ENCODE measurements at places on chromosomes 11 and 22.

- no peak for DNase-seq
Measured at GRCh38 chr22:45817745-45818423, 146.2 kb downstream of the ATXN10 start.

DNA sequence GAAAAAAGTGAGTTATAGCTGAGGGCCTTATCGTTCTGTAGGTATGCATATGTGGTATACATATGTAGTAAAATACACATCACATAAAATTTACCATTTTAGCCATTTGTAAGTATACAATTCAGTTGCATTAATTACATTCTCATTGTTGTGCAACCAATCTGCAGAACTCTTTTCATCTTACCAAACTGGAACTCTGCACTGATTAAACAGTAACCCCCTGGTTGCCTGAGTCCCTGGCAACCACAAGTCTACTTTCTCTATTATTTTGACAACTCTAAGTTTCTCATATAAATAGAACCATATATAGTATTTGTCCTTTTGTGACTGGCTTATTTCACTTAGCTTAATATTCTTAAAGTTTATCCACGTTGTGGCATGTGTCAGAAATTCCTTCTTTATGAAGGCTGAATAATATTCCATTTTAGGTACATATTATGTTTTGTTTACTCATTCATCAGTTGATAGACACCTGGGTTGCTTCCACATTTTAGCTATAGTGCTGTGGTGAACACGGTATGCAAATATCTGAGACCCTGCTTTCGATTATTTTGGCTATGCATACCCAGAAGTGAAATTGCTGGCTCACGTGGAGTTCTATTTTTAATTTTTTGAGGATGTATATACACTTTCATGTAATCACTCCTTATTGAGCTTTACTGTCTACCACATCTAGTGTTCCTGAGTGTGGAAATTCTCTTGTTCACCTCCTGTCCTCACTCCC lies 1.6 kb upstream of the DDX10 start:
- no peak for DNase-seq

- no peak for DNase-seq
Measured at GRCh38 chr22:20099099-20099711, 16.7 kb upstream of the RANBP1 start.

DNA sequence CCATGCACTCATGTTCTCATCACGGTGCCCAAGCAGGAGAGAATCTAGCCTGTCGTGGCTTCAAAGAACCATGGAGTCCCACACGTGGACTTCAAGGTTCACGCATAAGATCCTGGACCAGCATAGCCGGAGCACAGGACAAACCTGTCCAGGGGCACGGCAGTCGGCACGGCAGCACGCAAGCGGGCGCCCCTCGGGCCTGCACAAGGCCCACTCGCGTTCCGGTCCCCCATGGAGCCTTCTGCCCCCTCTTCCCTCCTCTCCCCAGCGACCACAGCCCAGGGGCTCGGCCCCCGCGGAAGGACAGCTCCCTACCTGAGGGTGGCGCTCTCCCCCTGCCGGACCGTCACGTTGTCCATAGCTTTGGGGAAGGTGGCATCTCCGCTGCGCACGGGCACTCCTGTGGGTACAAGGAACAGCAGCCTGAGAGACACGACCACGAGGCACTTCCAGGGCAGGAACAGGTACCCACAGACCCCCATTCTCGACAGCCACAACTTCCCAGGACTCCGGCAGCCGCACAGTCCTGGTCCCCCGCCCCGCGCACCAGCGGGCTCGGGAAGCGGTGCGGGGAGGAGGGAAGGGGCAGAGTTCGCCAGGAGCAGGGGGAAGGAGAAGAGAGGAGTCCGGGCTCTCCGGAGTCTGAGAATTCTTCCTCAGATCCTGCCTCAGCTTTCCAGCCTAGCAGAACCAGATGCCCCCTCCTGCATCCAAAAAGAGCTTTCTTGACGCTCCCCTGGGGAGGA lies 589.5 kb downstream of the OPCML start:
- no peak for DNase-seq

DNA sequence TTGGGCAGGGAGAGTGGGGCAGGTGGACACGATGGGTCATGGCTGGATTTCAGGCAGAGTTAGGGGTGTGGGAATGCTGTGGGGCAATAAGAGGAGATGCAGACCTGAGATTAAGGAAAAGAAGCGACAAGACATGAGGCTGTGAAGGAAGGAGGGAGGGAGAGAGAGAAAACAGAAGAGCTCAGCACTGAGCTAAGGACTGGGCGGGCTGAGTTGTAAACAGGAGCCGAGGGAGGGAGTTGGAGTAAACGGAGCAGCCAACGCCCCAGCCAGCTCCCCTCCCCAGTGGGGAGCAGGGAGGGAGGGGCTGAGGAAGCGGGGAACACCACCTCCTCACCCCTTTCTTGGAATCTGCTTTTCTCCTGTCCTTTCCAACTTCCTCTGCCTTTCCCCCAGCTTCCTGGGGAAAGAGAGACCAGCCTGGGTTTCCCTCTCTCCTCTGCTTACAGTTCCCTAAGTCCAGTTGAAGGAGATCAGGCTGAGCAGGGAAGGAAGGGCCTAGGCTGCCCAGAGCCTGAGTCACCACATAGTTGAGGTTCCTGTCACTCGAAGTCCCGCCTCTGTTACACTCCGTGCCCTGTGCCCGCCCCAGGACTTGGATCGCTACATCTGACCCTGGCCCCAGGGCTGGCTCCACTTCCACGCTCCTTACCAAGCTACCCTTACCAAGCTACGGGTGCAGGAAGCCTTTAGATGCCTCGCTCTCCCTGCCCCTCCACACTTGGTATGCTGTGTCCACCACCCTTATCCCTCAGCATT lies 6.7 kb upstream of the AHNAK start:
- DNase-seq = peak; percentile 75
